ENCODE measurements at places on chromosomes 11 and 22. TPM values are rescaled to one million over a fixed set of nuclear protein-coding genes. Genes with fewer than 3 reads are reported as not detected.

GRCh38 chr11:23974601-23975000 is 522.3 kb upstream of the LUZP2 start:
- no peaks in the 10 kb centered on the region for H3K27me3 ChIP-seq
- DNase-seq, result no peak
- H3K36me3 ChIP-seq, result no peaks in the 10 kb centered on the region
- H3K4me1 ChIP-seq, result no peaks in the 10 kb centered on the region
- H3K27ac ChIP-seq, result no peak overlapping the region

- H3K4me3 ChIP-seq, result no peak overlapping the region
- H3K27ac ChIP-seq, result no peak overlapping the region
- no peaks in the 10 kb centered on the region for H3K27me3 ChIP-seq
- no peak for DNase-seq
- no peaks in the 10 kb centered on the region for H3K36me3 ChIP-seq
These were observed 20.7 kb downstream of the KRTAP5-5 start for GRCh38 chr11:1650034-1650917.

DNA sequence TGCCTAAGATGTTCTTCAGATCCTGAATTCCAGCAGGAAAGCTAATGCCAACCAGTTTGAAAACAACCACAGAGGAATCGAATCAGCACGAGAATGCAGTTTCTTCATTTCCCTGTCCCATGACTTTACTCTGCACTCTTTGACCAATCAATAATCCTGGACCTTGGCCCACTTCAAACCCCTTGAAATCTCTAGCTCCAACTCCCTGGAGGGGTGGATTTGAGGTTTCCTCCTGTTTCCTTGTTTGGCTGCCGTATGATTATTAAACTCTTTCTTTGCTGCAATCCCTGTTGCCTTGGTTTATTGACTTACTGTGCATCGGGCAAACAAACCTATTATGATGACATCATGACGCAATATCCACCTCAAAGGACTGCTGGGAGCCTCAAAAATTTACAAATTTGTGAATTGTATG is 109.3 kb downstream of the FBXO7 start:
- no peak for DNase-seq
- H3K36me3 ChIP-seq, result no peaks in the 10 kb centered on the region
- no peak overlapping the region for H3K27ac ChIP-seq
- H3K4me1 ChIP-seq, result no peaks in the 10 kb centered on the region

DNA sequence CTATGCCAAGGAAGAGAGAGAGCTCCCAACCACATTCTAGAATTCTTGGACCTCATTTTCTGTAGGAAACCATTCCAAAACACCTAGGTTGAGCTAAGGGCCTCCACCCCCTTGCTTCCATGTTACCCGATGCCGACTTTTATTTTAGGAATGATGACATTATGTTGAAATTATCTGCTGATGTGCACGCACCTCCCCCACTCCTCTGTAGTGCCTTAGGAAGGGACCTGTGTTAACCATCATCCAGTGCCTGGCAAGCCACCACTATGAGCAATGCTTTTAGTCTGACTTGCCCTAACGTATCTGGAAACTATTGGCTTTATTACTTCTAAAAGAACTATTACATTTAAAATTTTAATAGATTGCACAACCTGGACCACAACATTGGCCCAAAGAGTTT is 42.1 kb downstream of the NCAPD3 start:
- DNase-seq, result no peak
- no peaks in the 10 kb centered on the region for H3K4me1 ChIP-seq
- no peak overlapping the region for H3K27ac ChIP-seq
- H3K4me3 ChIP-seq, result no peak overlapping the region
- H3K27me3 ChIP-seq, result no peaks in the 10 kb centered on the region
- no peaks in the 10 kb centered on the region for H3K36me3 ChIP-seq

LIF gene
- total RNA-seq, result not detected

DNA sequence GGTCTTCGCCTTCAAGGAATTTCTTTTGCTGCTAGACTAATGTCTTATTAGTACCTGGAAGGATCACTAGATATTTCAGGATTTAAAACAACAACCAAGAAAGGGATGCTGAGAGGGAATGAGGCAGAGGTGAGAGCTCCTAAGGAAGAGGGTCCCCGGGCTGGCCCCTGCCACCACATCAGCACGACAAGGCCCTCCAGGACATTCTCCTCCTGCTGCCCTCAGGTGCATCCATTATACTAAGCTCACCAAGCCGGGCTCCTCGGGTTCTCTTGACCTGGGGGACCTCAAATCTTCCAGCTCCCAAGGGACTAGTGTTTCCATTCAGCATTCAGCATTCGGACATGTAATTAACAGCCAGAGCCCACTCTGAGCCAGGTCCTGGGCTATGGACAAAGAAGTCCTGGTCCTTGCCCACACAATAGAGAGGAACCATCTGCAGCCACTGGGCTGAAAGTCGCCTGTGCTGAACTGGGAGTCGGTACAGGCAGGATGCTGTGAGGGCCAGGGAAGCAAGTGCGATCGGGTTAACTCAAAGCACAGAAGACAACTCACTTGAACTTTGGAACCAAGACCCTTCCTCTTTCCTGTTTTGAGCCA is 29.4 kb upstream of the OAF start:
- no peaks in the 10 kb centered on the region for H3K27me3 ChIP-seq
- H3K27ac ChIP-seq, result peak overlapping the region; percentile 73
- no peak for DNase-seq
- no peaks in the 10 kb centered on the region for H3K36me3 ChIP-seq
- H3K4me1 ChIP-seq, result no peaks in the 10 kb centered on the region

SMTNL1 gene
- total RNA-seq, result not detected

SLC22A9 gene
- not detected for total RNA-seq

CNTF gene
- total RNA-seq, result not detected

GRCh38 chr11:74069146-74070046 is 60.5 kb upstream of the UCP3 start:
- H3K4me1 ChIP-seq, result no peaks in the 10 kb centered on the region
- no peaks in the 10 kb centered on the region for H3K36me3 ChIP-seq
- H3K27ac ChIP-seq, result no peak overlapping the region
- H3K27me3 ChIP-seq, result no peaks in the 10 kb centered on the region

DNA sequence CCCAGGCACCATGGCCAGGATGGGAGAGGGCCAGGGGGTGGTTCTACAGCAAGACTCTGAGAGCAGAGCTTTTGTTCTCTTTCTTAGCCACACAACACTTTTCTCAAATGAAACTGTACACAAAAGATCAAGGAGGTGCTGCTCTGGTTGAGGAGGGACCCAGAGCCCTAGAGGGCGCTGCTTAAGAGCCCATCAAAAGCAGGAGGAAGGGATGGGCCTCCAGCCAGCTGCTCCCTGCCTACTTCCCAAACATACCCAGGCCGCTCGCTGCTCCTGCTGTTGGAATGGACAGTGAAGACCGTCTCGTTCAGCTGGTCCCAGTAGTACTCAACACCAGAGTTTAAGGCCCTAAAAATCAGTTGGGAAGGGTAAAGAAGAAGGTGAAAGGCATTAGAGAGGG is 18.4 kb upstream of the CHRM4 start:
- no peaks in the 10 kb centered on the region for H3K27me3 ChIP-seq
- no peak overlapping the region for H3K4me3 ChIP-seq
- H3K4me1 ChIP-seq, result no peaks in the 10 kb centered on the region
- DNase-seq, result no peak

PHETA2 gene
- total RNA-seq, result 19.7 TPM

- H3K27ac ChIP-seq, result no peak overlapping the region
- H3K4me1 ChIP-seq, result no peaks in the 10 kb centered on the region
- H3K4me3 ChIP-seq, result no peak overlapping the region
- no peaks in the 10 kb centered on the region for H3K27me3 ChIP-seq
- no peak for DNase-seq
These were observed 19.3 kb downstream of the ART5 start for GRCh38 chr11:3622521-3622920.

DNA sequence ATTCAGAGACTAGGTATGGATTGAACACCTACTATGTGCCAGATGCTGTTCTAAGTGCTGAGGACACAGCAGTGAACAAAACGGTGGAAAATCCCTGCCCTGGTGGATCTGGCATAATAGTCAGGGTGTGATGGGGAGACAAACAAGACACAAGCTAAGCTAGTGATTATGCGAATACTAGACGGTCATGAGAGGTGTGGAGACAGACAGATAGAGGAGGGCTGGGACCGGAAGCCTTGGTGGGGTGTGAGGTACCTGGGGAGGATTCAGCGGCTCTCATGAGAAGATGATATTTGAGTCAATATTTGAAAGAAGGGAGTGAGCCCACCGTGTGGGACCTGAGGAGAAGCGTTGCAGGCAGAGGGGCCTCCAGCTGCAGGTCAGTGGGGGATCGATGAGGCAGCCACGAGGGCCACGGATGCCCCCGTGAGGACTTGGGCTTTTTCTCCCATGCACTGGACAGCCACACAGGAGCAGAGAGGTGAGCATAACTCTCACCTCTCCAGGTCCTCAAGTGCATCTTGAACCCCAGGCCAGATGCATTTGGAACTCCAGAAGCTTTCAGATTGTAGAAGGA is 4.7 kb downstream of the CD5 start:
- no peak overlapping the region for H3K27ac ChIP-seq
- no peaks in the 10 kb centered on the region for H3K27me3 ChIP-seq
- H3K4me1 ChIP-seq, result no peaks in the 10 kb centered on the region
- no peak for DNase-seq
- no peaks in the 10 kb centered on the region for H3K36me3 ChIP-seq

- H3K27me3 ChIP-seq, result no peaks in the 10 kb centered on the region
- no peaks in the 10 kb centered on the region for H3K4me1 ChIP-seq
- DNase-seq, result no peak
- no peak overlapping the region for H3K4me3 ChIP-seq
- no peaks in the 10 kb centered on the region for H3K36me3 ChIP-seq
These were observed 12.9 kb upstream of the LIMK2 start for GRCh38 chr22:31199187-31199586.

GRCh38 chr22:23180893-23181720 is 798 bp downstream of the BCR start:
- H3K4me3 ChIP-seq, result peak overlapping the region; percentile 73
- no peak for DNase-seq
- H3K36me3 ChIP-seq, result no peaks in the 10 kb centered on the region

DNA sequence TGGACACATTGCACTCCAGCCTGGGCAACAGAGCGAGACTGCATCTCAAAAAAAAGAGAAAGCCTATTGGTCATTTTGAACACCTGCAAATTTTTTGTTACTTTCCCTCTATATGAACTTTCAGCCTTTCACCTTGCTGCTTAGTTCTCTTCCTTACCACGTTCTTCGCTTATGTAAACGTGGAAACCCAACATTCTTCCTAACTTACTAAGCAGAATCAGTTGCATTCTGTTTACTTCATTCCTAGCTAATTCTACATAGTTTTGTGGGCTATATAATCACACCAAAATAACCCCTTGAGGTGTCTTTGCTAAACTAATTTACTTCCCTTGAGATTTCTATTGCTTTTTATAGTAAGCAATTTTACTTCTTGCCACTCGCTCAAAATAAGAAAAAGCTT is 23.2 kb downstream of the MS4A4A start:
- no peak overlapping the region for H3K27ac ChIP-seq
- H3K36me3 ChIP-seq, result no peaks in the 10 kb centered on the region
- no peak for DNase-seq
- no peak overlapping the region for H3K4me3 ChIP-seq
- H3K4me1 ChIP-seq, result no peaks in the 10 kb centered on the region
- no peaks in the 10 kb centered on the region for H3K27me3 ChIP-seq

DNA sequence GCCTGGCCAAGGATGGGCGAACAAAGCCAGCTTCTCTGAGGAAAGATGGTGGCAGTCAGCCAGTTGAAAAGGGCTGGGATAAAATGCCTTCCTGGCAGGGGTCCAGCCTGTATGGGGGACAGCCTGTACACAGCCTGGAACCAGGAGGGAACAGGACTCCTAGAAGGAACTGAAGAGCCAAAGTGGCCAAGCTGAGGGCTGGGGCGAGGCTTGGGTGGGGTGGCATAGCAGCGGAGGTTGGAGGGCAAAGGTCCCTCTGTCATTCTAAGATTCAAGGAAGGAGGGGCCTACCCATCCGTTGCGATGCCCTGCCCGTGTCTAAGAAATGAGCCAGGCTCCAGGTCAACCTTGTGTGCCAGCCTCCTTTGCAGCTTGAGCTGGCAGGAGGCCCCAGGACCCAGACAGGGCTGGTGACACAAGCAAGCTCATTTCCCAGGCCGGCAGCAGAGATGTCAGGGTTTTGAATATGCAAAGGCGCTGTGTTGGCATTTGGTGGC is 22.6 kb downstream of the FADD start:
- no peaks in the 10 kb centered on the region for H3K4me1 ChIP-seq
- no peak for DNase-seq
- no peak overlapping the region for H3K27ac ChIP-seq
- no peaks in the 10 kb centered on the region for H3K36me3 ChIP-seq
- no peaks in the 10 kb centered on the region for H3K27me3 ChIP-seq
- no peak overlapping the region for H3K4me3 ChIP-seq

DNA sequence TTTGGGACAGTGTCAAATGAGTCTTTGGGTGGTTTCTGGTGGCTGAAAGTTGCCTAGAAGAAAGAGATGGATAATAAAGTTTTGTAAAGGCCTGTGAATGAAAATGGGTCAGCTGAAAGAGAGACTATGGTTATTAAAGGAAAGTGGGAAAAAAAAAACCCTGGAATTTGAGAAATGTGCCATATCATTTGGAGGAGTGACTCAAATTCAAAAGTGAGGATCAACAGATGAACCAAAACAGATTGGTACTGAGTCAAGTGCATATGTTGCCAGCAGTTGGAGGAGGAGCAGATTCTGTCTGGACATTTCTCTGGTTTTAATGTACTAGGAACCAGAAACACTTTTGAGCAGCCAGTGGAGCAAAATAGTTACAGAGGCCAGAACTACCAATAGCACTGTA is 339.8 kb downstream of the KCNA4 start:
- no peaks in the 10 kb centered on the region for H3K4me1 ChIP-seq
- H3K27ac ChIP-seq, result no peak overlapping the region
- no peaks in the 10 kb centered on the region for H3K36me3 ChIP-seq

TSPAN32 gene
- total RNA-seq, result 3.3 TPM
